Cortex of kidney (tissue), 1 donor: ENCODE measurements at places on chromosomes 5 and 9.

GRCh38 chr5:96931605-96932004, 4.3 kb upstream of the LNPEP start:
- no peak for DNase-seq

GRCh38 chr5:149981206-149981605, 19.2 kb downstream of the TIGD6 start:
- no peak for DNase-seq

DNA sequence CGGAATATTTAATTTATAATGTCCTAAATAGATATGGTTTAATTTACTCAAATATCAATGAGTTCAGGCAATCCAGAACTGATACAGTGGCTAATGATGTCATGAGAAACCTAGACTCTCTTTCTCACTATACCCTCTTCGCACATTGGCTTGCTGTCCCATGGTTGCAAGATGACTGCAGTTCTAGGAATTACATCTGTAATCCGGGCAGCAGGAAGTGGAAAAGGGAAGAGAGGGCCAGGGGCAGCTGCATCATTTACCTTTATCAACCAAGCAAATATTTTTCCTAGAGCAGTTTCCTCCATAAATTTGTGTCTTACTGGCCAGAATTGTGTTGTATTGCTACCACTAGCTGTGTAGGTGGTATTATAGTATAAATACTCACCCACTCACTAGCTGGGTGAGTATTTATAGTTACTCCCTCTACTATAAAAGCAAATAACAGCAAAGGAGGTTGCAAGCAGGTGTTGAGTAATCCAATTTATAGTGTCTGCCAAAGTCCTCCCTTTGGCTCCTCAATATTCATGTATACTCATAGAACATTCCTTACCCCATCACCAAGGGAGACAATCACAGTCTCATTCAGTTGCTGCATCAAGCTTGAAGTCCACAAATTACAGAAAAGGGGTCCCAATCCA, 168.8 kb downstream of the DROSHA start:
- DNase-seq, result no peak

DNA sequence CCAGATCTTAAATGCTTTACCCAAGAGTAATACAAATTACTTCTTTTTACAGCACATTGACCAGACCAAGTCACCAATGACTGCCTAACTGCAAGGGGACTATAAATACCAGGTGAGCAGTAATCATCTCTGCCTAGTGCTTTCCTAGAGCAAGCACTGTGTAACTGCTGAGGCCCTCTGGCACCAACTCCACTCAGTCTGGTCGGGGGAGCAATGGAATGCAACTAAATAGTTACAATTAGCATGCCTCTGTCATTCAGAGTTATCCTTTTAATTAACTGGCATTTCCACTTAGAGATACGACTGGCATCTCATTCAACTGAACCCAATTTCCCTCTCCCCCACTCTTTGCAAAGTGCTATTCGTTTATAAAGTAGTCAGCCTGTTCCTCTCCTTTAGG, 1309.1 kb upstream of the DMAC1 start:
- DNase-seq, result no peak

GRCh38 chr9:71647094-71647591, 121.2 kb downstream of the CEMIP2 start:
- no peak for DNase-seq

DNA sequence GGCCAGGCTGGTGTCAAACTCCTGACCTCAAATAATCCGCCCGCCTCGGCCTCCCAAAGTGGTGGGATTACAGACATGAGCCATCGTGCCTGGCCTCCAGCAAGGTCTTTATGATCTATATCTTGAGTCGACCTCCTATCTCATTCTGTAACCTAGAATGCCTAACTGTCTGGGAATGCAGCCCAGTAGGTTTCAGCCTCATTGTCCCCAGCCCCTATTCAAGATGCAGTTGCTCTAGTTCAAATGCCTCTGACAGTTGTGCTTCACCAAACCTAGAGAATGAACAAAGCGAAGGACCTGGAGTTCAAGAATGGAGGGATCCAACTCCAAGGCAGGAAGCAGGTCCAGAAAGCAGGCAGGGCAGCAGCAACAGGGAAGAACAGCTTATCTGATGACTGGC, 30.8 kb downstream of the GLRX start:
- no peak for DNase-seq

GRCh38 chr5:68027519-68027918, 188.0 kb upstream of the PIK3R1 start:
- no peak for DNase-seq

GRCh38 chr9:78397454-78397853, 100.5 kb downstream of the PSAT1 start:
- DNase-seq, result no peak

DNA sequence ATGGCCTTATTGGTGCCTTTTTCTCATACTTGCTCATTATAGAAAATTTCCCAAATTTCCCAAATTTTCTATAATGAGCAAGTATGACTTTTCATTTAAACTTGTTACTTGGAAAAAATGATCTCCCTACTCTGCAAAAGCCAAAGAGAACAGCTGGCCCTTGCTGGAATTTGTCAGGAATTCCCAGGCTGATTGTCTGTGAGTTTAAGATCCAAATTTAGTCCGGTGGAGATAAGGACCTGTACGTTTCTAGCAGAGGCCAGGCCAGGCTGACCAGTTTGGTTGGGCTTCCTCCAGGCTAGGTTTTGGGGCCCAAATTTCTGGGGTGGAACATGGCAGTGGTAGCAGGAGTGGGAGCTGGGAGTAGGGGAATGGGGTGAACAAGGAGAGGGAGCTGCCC, 51.9 kb downstream of the NEURL1B start:
- no peak for DNase-seq

DNA sequence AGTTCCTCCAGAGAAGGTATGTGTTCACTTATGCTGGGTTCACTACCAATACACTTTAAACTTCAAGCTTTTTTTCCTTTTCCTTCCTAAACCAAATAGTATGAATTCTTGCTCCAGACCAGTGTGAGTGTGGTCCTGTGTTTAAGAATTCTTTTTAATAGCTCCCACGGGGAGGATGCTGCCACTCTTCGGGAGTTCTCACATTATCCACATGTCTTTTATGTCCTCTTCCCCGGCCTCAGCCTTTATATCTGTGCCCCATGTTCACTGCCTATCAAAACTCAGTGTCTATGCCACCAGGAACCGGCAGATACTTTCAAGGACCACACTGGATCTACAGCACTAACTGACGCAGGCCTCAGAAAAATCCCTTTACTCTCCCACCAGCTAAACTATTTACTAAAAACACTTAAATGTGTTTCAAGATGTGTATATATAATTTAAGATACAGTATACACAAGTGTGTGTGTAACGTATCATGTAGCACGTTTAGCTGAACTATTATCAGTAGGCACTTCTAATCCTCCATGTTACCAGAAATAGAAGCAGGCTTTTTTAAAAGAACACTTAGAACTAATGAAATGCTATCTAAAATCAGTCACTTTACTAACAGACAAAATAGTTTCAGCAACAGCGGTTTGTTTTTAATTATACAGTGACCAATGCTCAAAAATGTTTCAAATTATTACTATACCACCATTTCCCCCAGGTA, 88.0 kb downstream of the PLPP1 start:
- no peak for DNase-seq

GRCh38 chr5:15234911-15235310, 265.1 kb upstream of the FBXL7 start:
- DNase-seq, result no peak

GRCh38 chr5:14449052-14449661, 132.4 kb upstream of the OTULINL start:
- no peak for DNase-seq

DNA sequence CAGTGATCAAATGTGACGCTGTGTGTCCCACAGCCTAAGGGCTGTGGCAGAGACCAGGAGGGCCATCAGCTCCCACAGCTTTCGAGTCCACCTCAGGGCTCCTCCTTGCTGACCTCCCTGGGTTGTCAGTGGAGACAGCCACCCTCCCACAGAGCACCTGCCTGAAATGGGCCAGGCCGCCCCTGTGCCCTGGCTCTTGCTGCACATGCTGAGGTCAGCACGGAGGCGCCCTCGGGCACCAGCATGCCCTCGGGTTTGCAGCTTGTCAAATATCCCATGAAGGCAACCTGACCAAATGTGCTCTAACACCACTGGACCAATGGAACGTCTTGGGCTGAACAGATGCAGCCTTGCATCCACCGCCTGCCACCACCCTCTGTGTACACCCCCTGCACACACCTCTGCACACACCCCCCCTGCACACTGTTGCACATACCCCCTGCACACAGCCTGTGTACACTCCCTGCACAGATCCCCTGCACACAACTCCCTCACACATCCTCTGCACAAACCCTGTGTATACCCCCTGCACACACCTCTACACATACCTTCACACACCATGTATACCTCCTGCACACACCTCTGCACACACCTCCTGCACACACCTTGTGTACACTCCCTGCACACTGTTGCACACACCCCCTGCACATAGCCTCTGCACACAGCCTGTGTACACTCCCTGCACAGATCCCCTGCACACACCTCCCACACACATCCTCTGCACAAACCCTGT, 2.0 kb upstream of the CEP72 start:
- no peak for DNase-seq
